ENCODE measurements at places on chromosomes 3 and 15. TPM values are rescaled to one million over a fixed set of nuclear protein-coding genes. Genes with fewer than 3 reads are reported as not detected.

- no peak for DNase-seq
Measured at GRCh38 chr3:124108446-124108845, 116.5 kb upstream of the ROPN1 start.

CNTN4 gene
- 1.1 TPM for total RNA-seq

DNA sequence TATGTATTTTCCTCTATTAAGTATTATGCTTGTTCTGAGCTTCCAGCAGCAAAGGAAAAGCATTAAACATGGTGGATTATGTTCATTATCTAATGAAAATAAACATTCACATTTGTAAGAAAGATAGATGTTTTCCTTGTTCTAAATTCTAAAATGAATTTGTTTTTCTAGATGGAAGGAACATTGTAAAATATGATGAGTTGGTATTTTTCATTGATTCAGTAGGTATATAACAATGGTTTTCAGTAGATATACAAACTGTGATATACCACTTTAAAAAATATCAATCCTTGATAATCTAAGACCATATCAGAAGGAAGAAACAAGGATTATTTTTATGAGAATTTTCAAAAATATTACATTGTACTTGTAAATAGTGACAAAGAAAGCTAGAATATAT lies 290.6 kb upstream of the GOLIM4 start:
- no peak for DNase-seq

FGF12 gene
- 7.6 TPM for total RNA-seq

DNA sequence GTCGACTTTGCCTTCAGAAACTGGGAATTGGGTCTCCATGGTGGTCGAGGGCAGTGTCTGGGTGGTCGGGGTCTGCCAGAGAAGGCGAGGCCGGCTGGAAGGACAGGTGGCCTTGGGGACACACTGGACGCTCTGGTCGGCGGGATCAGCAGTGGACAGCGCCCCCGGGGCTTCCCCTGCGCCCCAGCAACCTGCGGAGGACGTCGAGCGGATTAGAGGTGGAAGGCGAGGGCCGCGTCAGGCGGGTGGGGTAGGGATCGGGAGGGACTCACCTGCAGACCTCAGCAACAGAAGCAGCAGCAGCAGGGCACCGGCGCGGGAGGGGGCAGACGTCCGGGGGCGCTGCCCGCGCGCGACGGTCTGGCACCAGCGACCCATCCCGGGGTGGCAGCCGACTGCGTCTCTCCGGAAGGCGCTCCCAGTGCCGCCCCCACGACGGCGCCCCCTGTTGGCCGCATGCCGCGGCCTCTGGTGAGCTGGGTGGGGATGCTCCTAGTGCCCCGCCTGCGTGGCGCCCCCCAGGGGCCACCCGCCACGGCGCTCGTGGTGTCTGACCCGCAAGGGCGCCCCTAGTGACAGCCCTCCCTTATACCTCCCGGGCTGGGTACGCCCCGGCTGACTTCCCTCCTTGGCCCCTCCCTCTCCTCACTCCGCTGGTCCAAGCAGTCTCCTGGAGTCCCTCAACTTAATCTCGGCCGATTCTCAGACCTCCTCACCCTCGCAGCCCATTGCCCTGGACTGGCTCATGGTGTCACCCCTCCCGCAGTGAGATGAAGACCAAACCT lies at the start of gene PRSS50:
PRSS50 (minus strand) TSS at position 423 of the 785 bp plus-strand sequence; CDS start at position 378, 45 bp downstream.
- DNase-seq, result peak; percentile 90

GRCh38 chr15:60128000-60128376 lies 123.9 kb downstream of the FOXB1 start:
- peak; percentile 64 for DNase-seq

GRCh38 chr15:93333796-93334195 lies 244.8 kb upstream of the RGMA start:
- peak; percentile 65 for DNase-seq

PLSCR5 gene
- total RNA-seq, result not detected

- peak; percentile 22 for DNase-seq
Measured at GRCh38 chr15:89243046-89243690, 611 bp upstream of the FANCI start.

- DNase-seq, result no peak
Measured at GRCh38 chr15:69869881-69870505, 227.7 kb downstream of the TLE3 start.

DNA sequence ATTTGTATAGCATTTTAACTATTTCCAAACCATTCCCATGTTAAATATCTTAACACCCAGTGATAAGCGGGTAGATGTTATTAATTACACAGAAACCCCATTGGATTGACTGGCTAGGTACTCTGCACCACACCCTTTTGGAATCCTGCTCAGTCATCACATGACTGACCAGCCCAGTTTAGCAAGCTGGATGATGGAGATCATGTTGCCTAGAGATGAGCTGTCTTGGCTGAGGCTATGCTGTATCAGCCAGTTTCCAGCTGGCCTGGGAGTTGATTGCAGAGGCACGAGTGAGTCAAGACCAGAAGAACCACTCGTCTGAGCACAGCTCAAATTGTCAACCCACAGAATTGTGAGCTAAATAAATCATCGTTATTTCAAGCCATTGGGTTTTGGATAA lies 124.6 kb downstream of the ZNF621 start:
- no peak for DNase-seq

DNA sequence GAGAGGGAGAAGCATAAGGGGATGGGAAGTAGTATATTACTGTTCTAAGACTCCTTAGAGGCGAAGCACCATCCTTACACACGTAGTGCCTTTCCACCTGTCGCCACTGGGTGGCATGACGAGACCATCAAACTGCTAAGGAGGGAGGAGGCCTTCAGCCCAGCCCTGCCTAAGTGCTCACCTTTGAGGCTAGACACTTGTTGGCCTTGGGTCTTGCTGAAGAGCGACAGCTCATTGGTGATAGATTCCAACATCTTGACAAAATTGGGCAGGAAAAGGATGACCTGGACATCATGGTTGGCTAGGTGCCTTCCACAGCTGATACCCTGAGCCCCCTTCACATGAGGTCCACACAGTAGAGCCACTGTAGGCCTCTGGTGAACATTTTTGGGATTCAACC lies 19.6 kb downstream of the CLK3 start:
- peak; percentile 87 for DNase-seq

- peak; percentile 14 for DNase-seq
Measured at GRCh38 chr15:96353416-96353929, 23.0 kb downstream of the NR2F2 start.

- no peak for DNase-seq
Measured at GRCh38 chr3:67176396-67176795, 178.3 kb downstream of the KBTBD8 start.

GRCh38 chr15:66841953-66842681 lies 140.1 kb downstream of the SMAD6 start:
- peak; percentile 67 for DNase-seq

DNA sequence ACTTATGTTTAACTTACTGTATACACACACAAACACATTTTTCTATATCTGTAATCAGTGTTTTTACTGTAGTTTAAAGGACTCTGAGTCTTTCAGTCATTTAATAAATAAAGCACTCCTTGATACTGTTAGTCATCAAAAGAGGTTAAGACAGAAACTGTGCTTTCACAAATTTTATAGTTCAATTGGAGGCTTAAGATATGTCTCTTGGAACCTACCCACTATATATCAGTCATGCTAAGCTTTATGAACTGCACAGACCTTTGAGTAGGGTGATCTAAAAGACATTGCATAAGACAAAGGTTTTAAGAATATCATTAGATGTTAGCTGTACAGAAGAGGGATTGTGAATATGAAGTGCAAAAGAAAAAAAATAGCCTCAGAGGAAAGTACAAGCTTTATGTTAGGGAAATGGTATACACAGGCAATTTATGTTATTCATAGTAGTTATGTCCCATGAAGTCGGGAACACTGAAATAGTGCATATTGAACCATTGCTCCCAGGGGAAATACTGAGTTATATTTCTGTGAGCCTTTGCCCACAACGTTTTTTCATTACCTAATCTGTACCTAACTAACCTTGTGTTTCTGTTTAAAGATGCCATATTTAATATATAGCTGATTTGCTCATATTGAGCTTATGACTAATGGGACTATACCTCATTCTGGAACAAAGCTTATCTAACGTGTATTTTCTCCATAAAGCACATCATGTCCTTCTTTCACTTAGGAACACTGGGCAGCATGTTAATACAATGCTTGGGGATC lies 19.7 kb downstream of the CHMP2B start:
- DNase-seq, result no peak

DNA sequence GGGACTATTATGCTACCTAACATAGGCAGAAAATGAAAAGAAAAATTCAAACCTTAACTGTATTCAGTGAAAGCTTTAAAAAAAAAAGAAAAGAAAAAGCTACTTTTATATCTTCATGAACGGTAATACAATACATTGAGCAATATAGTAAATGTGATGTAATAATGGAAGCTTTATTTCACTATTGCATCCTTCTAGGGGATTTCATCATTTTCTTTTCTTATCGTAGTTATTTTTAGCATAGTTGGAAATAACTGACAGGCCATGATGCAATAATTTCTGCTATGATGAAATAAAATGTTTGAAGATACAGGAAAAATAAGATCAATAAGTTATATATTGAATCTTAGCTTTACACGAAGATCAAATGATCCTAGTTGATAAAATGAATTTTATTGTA lies 40.3 kb upstream of the ZCWPW2 start:
- DNase-seq, result no peak

DNA sequence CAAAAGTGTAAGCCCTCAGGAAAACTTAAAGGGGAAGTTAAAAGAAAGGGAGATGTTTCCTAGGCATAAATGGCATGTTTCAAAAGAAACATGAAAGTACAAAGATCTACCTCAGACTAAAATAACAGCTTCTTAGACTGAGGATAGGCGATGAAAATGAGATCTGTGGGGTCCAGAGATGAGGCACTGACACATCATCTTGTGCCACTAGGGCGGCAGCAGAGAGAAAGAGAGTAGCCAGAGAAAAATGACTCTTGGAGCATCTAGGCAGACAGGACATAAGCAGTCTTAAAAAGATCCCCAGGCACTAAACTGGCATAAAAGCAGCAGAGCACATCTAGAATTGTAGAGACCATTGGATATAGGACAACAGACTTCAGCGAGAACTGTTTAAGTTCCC lies 42.5 kb upstream of the RFX7 start:
- peak; percentile 57 for DNase-seq

DNA sequence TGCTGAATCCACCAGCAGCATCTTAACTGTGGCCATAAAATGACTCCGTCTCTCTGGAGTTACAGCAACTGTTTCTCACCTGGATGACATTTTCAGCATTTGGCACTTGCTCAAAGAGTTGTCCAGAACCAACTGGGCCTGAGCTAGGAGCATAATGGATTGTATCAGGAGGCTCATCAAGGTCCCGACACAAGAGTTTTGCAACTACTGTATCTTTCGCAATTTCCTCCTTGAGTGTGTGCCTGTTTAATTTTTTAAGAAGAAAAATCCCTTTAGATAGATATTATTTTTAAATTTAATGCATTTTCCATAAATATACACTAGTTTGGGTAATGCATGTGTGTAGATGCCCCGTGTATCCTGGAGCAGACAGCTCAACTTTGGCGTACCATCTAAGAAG lies 44.3 kb upstream of the C3orf49 start:
- DNase-seq, result no peak

GRCh38 chr15:84789762-84790161 lies 27.4 kb upstream of the ALPK3 start:
- DNase-seq, result no peak

DNA sequence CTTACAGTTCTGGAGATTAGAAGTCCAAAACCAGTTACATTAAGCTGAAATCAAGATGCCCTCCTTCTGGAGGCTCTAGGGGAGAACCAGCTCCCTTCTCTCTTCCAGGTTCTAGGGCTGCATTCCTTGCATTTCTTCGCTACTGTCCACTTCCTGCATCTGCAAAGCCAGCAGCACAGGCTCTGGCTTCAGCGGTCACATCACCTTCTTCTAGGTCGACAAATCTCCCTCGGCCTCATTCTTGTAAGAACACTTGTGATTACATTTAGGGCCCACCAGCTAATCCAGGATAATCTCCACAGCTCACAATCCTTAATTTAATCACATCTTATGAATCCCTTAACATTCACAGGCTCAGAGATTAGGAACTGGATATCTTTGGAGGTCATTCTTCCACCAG lies 73.8 kb downstream of the MINAR1 start:
- DNase-seq, result peak; percentile 27

CCDC54 gene
- not detected for total RNA-seq

- peak; percentile 56 for DNase-seq
Measured at GRCh38 chr3:12425850-12426579, 58.3 kb upstream of the TSEN2 start.

GRCh38 chr3:183766745-183767606 lies 58.4 kb downstream of the MAP6D1 start:
- peak; percentile 88 for DNase-seq

DNA sequence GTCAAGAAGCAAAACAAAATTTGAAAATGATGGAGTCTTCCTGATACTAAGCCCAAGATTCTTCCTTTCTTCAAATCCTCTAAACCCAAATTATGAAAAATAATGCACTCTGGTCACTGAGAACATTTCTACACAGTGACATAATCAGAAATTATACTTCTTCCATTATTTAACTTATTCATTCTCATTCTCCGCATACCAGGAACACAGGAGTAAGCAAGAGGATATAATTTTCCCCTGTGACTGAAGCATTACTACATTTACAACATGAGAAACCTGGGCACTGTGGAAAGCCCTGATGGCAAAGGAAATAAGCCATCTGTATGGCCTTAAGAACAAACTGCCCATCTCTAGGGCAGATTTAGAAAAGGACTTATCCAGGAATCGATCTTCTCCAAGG lies 47.0 kb downstream of the EXD1 start:
- no peak for DNase-seq

GRCh38 chr3:135848051-135848450 lies 117.5 kb upstream of the PPP2R3A start:
- no peak for DNase-seq

GRCh38 chr3:183197734-183198133 lies 35.2 kb upstream of the LAMP3 start:
- DNase-seq, result no peak

ASB7 gene
- total RNA-seq, result 11.4 TPM

XYLB gene
- 3.0 TPM for total RNA-seq

SEMA5B gene
- total RNA-seq, result 26.8 TPM

GRCh38 chr3:177229791-177230190 lies 32.5 kb upstream of the TBL1XR1 start:
- no peak for DNase-seq

GRCh38 chr15:72785432-72785831 lies 1.9 kb upstream of the ADPGK start:
- DNase-seq, result no peak

RTP4 gene
- not detected for total RNA-seq

DNA sequence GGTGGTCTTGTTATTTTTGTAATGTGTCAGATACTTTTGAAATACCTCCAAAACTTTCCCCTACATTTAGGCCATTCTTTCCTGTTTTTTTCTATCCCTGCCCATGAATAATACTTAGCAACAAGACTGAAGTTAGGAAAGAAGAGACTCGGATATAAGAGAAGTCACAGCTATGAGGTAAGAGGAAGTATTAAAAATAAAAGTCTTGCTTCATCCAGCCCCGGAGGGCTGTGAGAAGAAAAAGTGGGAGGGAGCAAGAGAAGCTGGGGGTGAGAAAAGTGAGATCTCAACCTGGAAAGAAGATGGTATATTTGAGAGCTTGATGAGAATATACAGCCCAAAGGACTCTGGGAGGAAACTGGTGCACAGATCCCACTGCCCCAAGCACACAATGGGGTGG lies 213.5 kb upstream of the CDIN1 start:
- no peak for DNase-seq

- no peak for DNase-seq
Measured at GRCh38 chr3:79587150-79587549, 180.6 kb downstream of the ROBO1 start.
